ENCODE measurements at places on chromosomes 3 and 15.

DNA sequence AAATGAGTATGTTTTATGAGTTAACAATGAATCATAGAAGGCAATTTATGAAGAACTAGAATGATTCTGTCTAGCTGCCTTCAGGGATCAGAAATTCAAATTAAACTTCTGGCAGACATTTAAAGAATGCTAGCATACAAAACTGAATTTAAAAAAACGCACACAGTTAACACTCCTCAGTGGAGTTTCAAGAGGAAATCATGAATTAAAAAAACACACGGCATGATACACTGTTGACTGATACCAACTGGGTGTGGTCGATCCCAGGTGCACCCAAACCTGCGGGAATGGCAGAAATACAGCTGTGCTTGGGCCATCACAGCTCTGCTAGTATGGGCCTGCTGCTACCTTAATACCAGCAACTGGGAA, 526.0 kb downstream of the FOXP1 start:
- no peak for DNase-seq

- no peak for DNase-seq
Measured at GRCh38 chr3:32453346-32453745, 49.3 kb downstream of the CMTM6 start.

- DNase-seq: no peak
Measured at GRCh38 chr3:102643546-102643945, 208.7 kb downstream of the ZPLD1 start.

- no peak for DNase-seq
Measured at GRCh38 chr3:171219258-171219657, 192.7 kb upstream of the SLC2A2 start.

- DNase-seq: peak; percentile 96
Measured at GRCh38 chr3:128011140-128011539, 41.1 kb upstream of the SEC61A1 start.

GRCh38 chr3:57957824-57958223, 50.4 kb upstream of the FLNB start:
- DNase-seq: no peak

GRCh38 chr3:29186131-29186599, 94.7 kb upstream of the RBMS3 start:
- no peak for DNase-seq

- DNase-seq: no peak
Measured at GRCh38 chr3:42166662-42167300, 75.6 kb downstream of the TRAK1 start.

DNA sequence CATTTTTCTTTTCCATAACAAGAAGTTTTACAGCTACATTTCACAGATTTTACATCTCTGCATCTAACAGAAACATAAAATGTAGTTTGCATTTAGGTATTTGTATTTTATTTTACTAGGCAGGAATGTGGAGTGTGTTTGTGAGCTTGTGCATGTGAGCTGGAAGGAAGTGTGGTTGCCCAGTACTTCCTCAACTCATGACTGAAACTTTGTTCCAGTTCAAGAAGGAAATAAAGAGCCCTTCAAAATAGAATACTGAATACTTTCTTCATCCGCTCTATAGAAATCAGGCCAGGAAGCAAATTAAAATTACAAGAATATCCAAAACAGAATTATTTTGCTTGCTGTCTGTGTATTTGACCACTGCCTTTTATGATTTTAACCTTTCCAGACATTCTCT, 81.3 kb downstream of the CHL1 start:
- DNase-seq: no peak

DNA sequence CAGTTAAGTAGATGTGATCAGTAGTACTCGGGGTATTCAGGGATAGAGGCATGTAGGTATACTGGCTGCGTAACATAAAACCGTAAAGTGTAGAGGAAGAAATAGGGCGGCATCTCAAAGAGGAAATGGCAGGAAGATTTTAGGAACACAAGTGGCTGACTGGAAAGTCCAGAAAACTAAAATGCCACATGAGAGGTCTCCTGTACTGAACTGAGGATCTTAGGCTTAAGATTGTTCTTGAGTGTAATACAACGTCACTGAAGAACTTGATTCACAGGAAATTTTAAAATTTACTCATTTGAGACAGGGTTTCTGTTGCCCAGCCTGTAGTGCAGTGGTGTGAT, 2.3 kb upstream of the LMLN start:
- no peak for DNase-seq

DNA sequence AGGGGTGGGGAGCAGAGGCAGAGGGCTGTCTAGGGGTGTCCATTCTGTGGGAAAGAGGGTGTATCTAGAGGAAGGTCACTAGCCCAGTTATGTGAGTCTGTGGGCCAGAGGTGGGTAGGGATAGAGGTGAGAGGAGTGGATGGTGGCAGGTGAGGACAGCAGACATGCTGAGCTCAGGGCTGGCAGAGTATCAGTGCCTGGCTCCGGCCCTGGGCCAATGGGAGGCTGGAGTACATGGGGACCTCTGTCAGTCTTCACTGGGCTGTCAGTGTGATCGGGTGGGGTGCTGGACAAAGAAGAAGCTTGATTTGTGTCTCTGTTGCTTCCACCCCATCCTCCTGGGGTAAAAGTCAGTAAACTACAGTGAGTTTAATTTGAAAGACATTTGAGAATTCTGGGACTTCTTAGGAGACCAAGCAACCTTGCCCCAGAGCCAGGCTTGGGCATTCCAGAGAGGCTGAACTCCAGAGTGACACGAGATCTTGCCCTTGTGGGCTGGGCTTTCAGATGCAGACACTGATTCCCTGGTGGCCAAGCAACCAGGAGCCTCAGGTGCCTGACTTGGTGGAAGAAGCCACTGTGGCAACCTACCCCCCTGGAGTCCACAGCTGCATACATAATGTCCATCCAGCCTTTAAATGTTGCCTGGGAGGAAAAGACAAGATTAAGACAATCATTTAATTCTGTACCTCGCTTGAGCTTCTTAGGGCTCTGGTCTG, 60.7 kb downstream of the EXOG start:
- no peak for DNase-seq
